ENCODE measurements at places on chromosomes 16 and 17. TPM values are rescaled to one million over a fixed set of nuclear protein-coding genes. Genes with fewer than 3 reads are reported as not detected.

MT1G gene
- total RNA-seq: 1.7 TPM

UBE2O gene
- 25.0 TPM for total RNA-seq

UBFD1 gene
- total RNA-seq: 82.0 TPM

B4GALNT2 gene
- total RNA-seq: under 0.01 TPM

CD300C gene
- 0.55 TPM for total RNA-seq

CPNE2 gene
- 56.4 TPM for total RNA-seq

RPS2 gene
- total RNA-seq: 682 TPM

PYDC1 gene
- not detected for total RNA-seq

FN3KRP gene
- 26.3 TPM for total RNA-seq

PDE6G gene
- not detected for total RNA-seq
